ENCODE measurements at places on chromosomes 6 and 20.

- DNase-seq: no peak
Observed at GRCh38 chr6:123806561-123806960, 2.9 kb downstream of the NKAIN2 start.

DNA sequence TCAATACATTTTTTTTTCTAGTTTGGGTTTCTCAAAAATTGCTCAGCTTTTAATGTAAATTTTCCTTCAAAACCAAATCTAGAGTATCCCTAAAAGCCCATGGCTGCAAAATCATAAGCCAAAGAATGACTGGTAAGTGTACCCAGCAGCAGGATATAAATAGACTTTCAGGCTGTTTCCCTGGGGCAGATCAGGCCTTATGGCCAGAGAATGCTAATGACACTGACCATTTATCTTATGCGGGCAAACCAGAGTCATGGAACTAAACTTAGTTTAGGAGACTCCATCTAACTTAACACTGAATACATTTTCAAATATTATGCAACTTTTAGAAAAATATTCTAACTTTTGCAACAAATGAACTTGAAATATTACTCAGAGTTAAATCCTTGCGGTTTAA lies 7.4 kb downstream of the OSER1 start:
- DNase-seq: no peak

- DNase-seq: peak; percentile 70
Observed at GRCh38 chr20:20864351-20865096, 152.1 kb upstream of the RALGAPA2 start.

DNA sequence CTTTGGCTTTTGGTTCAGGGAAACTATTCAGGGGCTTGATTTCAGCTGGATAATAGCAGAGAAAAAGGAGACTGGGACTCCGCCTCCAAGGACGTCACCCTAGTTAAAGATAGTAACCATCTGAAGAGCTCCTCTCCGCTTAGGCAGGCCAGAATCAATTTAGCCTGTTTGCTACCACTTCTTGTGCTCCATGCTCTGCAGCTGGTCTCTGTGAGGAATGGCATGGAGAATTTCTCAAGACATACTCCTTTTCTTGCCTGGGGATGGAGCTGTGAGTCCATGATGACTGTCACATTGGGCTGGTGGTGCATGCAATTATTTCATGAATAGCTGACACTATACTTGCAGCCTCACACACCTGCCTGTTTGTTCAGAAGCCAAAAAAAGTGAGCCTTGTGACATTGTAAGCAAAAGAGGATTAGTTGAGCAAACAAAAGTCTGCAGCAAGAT lies 61.4 kb downstream of the TXLNB start:
- DNase-seq: peak; percentile 59

DNA sequence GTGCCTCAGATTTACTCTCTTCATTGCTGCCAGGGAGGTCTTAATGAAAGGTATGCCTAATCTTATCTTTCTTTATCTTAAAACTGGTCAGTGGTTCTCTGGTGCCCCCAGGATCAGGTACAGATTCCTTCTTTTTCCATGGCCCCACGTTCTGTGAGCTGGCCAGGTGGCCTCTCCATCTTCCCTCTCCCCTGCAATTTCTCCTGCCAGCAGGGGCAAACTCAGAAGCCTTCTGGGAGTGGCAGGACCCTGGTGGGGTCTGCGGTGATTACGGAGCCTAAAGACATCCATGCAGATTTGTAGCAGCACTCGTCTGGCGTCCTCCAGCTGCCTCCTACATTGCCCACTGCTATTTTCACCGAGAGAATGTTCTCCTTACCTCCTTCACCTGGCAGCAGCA lies 95.8 kb downstream of the CCDC170 start:
- no peak for DNase-seq

DNA sequence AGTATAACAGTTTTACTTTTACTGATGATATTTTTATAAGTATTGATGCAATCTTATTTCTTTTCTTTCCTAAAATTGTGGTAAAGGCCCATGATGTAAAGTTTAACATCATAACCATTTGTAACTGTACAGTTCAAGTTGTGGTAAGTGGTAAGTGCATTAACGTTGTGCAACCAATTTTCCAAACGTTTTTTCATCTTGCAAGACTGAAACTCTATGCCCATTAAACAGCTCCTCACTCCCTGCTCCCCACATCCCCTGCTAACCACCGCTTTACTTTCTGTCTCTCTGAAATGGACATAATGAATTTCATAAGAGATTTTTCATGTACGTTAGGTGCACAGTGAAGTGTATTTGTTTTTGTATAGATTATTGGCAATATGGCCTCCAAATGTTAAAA lies 106.0 kb downstream of the PACRG start:
- no peak for DNase-seq

DNA sequence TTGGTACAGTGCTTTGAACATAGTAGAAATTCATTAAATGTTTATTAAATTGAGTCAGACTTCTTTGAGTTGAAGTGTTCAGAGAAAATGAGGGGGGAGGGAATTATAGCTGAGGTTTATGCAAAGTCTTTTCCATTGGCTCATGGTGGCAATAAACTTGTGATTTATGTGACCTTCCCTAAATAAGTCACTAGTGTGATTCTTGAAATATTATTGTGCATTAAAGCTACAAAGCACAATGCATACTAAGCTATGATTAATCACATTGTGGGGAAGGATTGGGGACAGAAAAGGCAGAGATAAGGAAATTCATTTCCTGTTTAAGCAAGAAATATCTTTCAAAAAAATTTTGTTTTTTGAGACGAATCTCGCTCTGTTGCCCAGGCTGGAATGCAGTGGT lies 877.5 kb downstream of the TFAP2A start:
- DNase-seq: no peak

Measured in NCI-H1092 treated with DMSO at 0.1 percent for 48 hours (cell line).